ENCODE measurements at places on chromosomes 11 and 22.

GRCh38 chr11:14082338-14082737, 119.8 kb downstream of the SPON1 start:
- DNase-seq = peak; percentile 40

DNA sequence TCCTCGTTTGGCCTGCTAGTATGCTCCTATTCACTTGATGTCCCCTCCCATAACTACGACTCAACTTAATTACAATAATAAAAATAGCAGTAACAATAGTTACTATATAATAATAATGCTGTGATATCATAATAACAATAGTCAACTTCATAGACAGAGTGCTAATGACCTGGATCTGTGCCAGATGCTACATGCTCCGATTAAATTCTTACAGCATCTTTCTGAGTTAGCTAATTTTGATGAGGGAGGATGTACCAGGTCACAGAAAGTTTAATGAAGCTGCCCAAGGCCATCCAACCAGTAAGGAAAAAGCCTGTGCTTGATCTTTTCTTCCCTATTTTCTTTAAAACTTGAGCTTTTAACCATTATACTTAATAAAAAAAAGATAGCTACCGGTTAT, 413.4 kb upstream of the LRRC4C start:
- DNase-seq = no peak

GRCh38 chr11:128707681-128708080, 13.8 kb downstream of the FLI1 start:
- no peak for DNase-seq

DNA sequence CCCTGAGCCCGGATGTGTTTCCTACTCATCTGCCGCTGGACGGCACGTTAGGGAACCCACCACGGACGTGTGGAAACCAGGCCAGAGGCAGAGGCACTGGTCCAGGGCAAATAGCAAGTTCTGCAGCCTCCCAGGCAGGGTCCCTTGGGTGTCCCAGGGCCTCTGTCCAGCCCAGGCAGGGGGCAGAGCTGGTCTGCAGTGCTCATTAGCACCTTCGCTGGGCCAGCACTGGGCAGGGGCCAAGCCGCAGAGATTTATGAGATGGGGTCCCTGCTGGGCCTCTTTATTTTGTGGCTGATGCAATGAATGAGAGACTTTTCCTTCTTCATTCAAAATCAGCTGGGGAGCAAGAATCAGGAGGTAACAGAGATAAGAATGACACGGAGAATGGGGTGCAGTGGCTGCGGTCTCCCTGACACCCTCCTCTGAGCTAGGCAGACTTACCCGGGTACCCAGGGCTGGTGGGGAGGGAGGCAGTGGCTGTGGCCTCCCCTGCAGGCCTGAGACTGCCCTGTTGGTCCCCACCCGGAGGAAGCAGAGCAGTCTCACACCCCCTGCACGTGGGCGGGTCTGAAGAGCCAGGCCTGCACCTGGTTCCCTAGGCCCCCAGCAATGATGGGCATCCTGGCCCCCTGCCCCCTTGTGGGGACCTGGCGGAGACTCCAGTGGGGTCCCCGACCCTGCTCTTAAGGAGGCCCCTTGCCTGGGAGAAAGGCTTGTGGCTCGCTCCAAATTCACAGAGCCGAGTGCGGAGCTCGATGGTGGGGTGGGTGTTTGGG, 14.0 kb upstream of the PARVG start:
- DNase-seq = no peak

- peak; percentile 92 for DNase-seq
Measured at GRCh38 chr11:35142481-35143075, 3.6 kb downstream of the CD44 start.

GRCh38 chr11:46616551-46617133, 385 bp downstream of the HARBI1 start:
- DNase-seq = no peak

DNA sequence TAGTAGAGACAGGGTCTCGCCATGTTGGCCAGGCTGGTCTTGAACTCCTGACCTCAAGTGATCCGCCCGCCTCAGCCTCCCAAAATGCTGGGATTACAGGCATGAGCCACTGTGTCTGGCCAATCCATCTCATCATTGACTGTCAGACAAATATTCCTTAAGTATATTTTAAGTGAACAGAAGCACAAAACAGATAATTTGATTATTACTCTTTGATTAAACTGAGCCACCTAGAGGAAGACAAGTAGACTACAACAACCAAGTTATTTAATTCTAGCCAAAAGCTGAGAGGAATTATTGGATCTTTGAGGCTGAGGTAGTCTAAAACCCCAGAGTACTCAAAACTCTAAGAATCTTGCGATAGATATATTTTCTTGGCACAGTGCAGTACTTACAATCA, 1.2 kb downstream of the ACRV1 start:
- DNase-seq = no peak

- no peak for DNase-seq
Measured at GRCh38 chr22:36184433-36185025, 17.1 kb downstream of the APOL4 start.

GRCh38 chr11:132540581-132540980, 991.7 kb downstream of the OPCML start:
- no peak for DNase-seq

DNA sequence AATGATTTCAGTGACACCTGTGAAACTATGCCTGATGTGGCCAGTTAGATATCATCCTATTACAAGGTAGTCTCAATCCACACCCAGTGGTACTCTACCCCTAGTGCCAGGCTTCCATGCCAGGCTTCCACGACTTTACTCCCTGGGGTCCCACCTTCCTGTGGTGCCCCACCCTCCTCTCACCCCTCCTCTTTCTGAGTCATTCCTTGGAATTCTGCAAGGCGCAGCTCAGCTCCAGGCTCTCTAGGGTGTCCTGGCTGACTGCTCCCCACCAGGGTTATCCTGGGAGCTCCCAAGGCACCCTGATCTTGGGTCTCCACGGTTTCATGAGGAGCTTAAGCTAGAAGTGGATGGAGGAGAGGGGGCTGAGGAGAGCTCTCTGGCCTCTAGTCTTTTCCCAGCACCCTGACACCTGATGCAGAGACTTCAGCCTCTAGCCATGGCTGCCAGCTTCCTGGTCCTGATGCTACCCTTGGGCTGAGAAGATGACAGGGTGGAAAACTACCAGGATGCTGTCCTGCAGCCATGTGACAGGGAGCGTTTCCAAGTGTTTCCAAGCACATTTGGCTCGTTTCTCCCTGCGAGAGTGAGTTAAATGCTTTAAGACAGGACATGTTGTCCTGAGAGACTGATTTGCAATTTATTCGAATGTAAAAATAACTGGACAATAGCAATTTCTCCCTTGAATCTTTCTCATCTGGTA, 1461.2 kb downstream of the TBC1D22A start:
- no peak for DNase-seq

- no peak for DNase-seq
Measured at GRCh38 chr11:72038491-72038890, 39.8 kb downstream of the IL18BP start.

GRCh38 chr22:33975841-33976240, 55.6 kb upstream of the LARGE1 start:
- DNase-seq = no peak

GRCh38 chr11:19703211-19703610, 9.4 kb upstream of the NAV2 start:
- no peak for DNase-seq

DNA sequence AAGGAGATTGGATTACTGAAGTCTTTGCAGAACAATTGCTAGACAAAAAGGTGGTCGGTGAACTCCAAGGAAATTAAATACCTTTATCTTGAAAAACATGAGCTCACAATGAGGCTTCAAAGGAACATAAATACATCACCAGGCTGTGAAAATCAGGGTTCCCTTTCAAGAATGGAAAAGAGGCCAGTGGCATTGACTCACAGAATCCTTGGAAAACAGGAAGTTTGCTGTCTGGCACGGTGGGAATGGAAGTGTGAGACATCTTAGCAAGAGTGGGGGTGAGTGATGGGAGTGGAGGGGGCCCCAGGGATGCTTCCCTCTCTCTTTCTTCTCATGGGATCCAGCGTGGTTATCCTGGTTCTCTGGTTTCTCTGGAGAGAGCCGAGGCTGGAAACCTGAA, 48.9 kb upstream of the TBCEL start:
- DNase-seq = no peak

- no peak for DNase-seq
Measured at GRCh38 chr11:16936643-16937042, 77.6 kb downstream of the PLEKHA7 start.

DNA sequence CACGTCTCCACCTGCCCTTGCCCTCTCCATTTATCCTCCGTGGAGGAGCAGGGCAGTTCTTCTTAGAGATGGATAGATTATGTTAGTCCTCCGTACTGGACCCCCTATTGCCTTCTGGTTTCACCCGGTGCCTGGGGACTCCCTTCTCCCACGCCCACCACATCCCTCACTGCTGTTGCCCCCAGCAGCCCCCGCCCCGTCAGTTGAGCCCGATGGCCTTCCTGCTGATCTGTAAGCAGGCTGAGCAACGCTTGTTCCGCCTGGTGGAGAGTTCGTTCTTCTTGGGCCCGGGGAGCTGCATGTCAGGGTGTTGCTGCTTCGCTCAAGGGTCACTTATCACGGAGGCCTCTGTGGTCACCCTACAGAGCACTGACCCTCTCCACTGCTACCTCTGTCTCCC, 34.2 kb downstream of the B3GAT1 start:
- DNase-seq = no peak

- DNase-seq = no peak
Measured at GRCh38 chr11:67301313-67301921, 1.9 kb upstream of the SSH3 start.

- no peak for DNase-seq
Measured at GRCh38 chr11:37280200-37280599, 682.2 kb upstream of the RAG2 start.

DNA sequence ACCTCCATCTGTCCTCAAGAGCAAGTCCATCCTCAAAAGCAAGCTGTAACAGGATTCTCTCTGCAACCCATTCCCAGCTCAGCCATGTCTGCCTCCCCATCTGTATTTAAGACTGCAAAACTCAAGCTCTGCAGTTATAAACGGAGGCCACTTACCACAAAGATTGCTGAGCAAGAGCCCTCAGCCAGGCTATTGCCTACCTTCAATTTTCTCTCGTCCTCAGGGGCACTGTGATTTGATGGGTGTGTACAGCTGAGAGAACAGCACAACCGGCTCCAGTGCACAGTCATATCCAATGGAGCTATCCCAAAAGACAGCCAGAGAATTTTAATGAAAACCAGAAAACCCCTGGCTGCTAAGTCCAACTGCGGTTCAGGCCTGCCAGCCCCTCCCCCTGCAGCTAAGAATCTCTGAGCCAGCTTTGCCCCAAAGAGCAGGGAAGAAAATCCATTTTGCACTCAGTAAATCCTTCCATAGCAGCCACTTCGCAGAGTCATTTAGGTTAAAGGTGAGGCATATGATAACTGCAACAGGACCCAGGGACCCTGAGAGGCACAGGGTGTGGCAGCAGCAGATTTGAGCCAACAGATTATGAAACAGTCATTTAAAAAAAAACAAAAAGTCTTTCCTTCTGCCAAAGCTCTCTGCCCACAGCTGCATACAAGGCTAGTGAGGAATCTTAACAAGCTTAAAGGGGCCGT, 37.6 kb downstream of the RAB30 start:
- peak; percentile 51 for DNase-seq

- no peak for DNase-seq
Measured at GRCh38 chr11:132099692-132100091, 729.3 kb downstream of the NTM start.

- no peak for DNase-seq
Measured at GRCh38 chr11:86818462-86819192, 18.3 kb downstream of the PRSS23 start.

DNA sequence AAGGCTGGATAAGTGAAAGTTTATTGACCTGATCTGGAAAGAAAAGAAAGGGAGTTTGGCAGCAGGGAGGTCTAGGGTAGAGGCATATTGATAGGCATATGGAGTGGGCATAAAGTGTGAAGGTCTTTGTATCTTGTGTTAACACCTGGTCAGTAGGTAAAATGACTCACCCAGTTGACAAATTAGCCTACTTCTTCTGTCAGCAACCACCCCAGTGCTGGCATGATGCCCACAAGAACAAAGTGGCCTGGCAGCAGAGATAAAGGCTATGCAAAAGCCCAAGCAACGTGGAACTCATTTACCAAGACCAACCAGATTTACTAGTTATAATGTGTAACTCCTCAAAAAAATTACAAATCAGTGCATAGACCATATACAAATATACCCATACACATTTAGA, 4.9 kb downstream of the OR10A3 start:
- DNase-seq = no peak
